Stimulated activated CD8-positive, alpha-beta memory T cell treated with anti-CD3 and anti-CD28 coated beads, Interleukin-4, amount 100 ng/mL, for 1 hour (primary cell): ENCODE measurements at places on chromosomes 13 and 19.

DNA sequence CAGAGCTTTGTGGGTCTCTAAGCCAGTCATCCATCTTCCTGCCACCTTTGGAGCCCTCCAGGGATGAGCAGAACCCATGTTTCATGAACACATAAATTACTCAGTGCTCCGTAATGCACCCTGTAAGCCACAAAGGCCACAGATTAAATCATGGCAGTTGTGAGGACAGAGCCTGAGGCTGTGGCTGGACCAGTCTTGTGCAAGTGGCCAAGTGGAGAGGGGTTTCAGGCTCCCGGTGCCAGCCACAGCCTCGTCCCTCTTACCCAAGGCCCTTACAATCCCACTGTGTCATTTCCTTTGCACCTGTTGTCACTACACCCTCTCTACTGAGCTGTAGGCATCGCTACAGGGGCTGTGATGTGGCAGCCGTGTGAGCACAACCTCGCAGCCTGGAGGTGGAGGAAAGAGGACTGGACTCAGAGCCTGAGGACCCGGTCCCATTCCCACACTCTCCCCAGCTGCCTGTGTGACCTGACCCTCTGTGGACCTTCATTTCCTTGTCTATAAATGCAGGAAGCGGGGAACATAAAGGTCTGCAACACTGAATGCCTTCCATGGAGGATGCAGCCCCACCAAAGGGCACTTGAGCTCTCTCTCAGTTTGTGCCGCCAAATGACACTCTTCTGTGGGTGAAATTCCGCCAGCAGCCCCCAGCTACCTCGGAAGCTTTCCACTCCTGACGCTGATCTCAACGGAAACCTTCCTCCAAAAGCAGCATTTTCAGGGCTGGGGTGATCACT, 792.0 kb downstream of the UQCRFS1 start:
- no peak for DNase-seq

GRCh38 chr13:46667687-46668281, 114.8 kb downstream of the LRCH1 start:
- DNase-seq: no peak

- DNase-seq: no peak
Measured at GRCh38 chr13:31049833-31050232, 111.9 kb downstream of the HSPH1 start.

DNA sequence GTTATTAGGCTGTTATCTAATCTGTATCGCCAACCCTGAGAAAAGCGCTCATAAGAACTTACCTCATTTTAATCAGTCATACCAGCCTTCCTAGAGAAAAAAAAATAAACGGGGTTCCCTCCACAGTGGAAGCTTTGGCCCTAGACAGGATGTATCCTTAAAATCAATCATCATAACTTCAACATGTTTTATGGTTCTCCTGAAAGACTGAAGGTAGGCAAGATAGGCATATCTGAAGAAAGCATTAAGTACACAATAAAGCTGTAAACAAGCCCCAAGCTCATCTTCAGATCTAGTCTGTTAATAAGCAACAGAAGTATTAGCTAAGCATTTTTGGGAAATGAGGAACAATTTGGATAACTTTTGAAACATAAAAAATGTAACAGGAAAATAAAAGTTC, 18.7 kb upstream of the SERP2 start:
- no peak for DNase-seq

DNA sequence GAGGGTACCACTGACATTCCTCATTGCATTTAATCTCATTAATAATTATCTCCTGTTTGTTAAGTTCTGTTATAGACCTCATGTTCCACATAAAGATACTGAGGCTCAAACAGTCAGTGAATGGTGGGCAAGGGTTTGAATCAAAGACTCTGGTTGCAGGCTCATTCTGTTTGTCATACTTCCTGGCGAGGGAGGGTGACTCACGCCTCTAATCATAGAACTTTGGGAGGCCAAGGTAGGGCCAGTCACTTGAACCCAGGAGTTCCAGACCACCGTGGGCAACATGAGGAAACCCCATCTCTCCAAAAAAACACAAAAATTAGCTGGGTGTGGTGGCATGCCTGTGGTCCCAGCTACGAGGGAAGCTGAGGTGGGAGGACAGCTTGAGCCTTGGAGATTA, 220.7 kb upstream of the MIR17HG start:
- no peak for DNase-seq

DNA sequence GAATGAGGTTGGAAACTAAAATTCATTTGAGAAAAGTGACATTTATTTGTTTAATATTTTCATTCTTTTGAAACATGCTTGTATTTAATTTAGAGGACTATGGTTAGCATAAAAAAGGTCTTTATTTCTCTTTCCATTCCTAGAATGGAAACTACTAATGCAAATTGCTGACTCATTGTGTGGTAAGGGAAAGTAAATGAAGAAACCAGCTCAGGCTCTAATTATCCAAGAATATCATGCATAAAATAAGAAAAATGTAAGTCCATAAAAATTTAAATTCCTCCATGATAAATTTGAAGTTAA, 777.0 kb upstream of the SLITRK1 start:
- DNase-seq: no peak

GRCh38 chr19:33954686-33955085, 158.0 kb downstream of the KCTD15 start:
- no peak for DNase-seq

DNA sequence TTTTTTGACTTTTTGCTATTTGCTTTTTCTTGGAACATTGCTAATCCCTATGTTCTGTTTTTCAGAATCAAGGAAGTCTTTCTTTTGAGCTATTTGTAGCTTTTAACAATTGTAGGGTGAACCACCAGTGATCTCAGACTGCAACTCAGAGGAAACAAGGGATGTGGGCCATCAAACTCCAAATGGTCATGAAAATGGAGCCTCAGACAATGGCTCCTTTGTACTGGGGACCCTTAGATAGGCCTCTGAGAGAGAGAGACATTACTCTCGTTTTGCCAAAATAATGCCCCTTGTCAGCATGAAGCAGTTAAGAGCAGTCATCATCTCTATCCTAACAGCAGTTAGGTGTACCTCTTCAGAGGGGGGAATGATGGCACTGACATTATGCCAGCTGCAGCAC, 56.4 kb upstream of the GJB6 start:
- no peak for DNase-seq

DNA sequence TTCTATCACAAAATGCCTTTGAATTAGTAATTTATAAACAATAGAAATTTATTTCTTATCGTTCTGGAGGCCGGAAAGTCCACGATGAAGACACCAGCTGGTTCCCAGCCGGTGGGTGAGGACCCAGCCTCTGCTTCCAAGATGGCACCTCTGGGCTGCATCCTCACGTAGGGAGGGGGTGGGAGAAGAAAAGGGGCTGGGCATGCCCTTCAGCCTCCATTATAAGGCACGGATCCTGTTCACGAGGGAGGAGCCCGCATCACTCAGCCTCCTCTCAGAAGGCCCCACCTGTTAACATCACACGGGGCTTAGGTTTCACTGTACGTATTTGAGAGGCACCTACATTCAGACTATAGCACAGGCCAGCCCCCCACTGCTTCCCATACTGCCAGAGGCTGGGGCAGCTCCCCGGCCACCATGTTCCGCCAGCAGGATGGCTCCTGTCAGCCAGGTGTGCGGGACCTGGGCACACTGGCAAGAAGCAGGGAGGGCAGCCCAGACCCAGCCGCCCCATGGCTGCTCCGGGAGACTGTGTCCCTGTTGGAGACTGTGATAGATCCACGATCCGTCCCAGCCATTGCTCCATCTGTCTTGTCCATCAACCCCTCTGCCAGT, 131.6 kb downstream of the SOX1 start:
- no peak for DNase-seq
